ENCODE measurements at places on chromosomes 1 and 21.

- no peak for DNase-seq
Measured at GRCh38 chr1:231953660-231954059, 327.1 kb downstream of the DISC1 start.

DNA sequence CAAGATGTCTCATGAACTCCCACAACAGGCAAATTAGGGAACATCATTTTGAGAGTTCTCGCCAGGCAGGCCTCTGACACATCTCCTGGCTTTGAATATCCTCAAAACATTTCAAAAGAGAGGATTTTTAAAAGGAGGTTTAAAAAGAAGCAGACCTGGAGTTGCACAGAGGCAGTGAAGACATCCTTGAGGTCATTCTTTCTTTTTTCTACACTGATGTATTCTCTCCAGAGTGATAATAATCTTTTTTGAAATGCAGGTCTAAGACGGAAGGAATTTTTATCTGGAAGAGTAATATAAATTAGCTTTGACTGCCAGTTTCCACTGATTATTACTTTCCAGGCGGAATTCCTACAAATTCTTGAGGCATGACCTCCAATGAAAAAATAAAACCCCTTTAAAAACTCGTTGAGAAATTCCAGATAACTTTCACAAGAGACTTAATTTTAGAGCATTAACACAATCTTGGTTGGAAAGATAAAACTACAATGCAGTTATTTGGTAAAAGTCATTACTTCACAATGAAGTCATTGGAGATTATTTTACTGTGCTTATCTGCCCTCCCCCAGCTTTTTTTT, 125.0 kb downstream of the LYPLAL1 start:
- no peak for DNase-seq

- no peak for DNase-seq
Measured at GRCh38 chr1:107842241-107842640, 122.7 kb downstream of the VAV3 start.

DNA sequence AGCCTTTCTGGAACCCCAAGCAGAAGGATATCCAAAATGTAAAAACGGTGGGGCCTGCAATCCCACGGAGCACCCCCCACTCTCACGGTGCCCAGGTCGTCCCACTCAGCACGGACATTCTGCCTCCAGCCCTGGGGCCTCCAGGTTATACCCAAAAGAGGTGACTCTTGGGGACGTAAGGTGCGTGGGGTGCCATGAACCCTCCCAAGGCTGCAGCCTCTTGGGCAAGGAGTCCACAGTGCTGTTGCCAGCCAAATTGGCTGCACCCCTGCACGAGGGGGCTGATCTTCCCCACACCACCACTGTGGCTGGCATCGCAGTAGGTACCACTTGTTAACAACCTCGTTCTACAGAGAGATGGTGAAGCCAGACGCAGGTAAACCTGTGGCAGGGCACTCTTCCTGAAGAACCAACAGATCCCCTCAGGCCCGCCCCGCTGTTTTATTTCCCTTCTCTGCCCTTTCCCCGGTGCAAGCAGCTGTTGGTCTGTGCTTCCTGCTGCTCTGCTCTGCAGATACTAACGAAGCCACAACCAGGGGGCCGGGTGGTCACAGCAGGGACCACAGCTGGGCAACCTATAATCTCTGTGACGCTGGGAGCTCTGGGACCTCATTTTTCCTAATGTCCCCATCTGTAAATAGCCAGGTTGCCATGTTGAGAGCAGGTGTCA, 8.7 kb downstream of the TFF3 start:
- DNase-seq = no peak

DNA sequence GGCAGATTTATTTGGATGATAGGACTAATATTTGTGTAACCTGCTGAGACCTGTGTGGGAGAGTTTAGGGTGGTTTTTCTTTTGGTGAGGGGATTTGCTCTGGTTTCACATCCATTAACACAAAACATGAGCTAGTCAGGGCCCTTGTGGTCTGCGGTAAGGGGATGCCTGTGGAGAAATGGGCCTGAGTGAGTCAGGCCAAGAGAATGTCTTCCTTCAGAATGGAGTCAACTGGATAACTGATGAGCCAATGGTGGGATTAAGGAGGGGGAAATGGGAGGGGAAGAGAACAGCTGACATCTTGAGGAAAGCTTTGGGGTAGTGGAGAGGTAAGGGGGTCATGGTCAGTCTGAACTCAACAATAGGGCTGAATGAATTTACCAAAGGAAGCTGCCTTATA, 13.9 kb downstream of the WNT2B start:
- DNase-seq = no peak
